ENCODE measurements at places on chromosomes 2 and 18. TPM values are rescaled to one million over a fixed set of nuclear protein-coding genes. Genes with fewer than 3 reads are reported as not detected.

DNA sequence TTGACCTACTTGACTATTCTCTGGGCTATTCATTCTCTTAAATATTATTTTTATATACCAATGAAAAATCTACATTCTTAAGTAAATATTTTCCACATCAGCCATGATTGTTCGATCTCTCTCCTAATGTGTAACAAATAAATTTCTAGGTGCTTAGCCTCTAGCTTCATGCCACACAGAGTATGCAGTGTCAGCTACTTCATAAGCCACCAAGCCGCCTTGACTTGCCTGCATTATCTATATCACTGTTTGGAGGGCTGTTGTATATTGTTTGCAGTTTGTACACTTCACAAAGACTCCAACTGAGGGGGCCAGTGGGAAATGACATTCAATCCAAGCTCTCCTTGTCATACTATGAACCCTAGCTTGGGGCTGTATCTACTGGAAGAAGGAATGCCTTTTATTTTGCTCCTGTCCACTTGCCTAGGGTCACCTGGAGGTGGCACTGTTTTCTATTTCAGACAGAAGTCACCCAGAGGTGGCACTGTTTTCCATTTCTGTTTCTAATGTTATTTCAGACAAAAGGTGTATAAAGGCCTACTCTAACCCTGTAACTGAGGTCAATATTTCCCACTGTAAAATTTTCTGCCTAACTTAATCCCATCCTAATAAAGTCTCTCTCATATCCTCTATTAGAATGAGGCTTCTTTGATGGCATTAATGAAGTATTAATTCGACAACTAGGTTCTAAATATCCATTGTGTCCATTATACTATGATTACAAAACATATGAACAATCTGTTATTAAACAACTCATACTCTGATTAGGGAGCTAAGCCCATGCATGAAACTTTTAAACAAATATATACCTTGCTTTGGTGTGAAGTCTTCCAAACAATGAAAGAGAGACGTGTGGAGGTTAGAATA lies 36.4 kb downstream of the COL5A2 start:
- DNase-seq, result no peak

DNA sequence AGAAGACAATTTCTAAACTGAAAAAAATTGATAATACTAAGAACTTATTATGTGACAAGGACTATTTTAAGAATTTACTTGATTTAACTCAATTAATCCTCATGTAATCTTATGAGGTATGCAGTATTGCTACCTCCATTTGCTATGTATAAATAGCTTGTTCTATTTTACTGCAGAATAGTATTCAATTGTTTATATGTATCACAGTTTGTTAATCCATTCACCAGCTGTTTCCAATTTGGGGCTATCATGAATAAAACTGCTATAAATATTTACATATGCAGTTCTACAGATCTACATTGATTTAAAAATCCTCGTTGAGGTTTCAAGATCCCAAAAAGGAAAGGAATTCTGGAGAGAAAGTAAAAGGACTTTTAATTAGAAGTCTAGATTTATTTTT lies 54.8 kb upstream of the DOCK10 start:
- no peak for DNase-seq

DNA sequence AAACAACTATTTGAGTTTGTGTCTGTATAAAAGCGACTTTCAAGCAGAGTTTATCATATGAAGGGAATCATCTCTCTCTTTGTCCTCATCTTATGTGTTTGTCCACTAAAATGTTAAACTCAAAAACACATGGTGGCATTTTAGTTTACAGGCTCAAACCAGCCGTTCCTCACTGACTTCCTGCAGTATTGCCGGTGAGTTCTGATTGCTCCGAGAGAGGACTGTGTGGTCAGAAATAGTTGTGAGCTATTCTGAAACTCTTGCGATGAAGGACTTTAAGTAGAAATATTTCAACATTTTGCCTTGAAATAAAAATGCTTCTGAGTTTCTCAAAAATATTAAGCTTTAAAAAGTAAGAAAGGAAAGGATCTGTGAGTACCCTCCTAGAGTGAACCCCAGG lies 163.2 kb upstream of the CAVIN2 start:
- DNase-seq, result no peak

GRCh38 chr2:100040906-100041305 lies 101.5 kb downstream of the AFF3 start:
- no peak for DNase-seq

DNA sequence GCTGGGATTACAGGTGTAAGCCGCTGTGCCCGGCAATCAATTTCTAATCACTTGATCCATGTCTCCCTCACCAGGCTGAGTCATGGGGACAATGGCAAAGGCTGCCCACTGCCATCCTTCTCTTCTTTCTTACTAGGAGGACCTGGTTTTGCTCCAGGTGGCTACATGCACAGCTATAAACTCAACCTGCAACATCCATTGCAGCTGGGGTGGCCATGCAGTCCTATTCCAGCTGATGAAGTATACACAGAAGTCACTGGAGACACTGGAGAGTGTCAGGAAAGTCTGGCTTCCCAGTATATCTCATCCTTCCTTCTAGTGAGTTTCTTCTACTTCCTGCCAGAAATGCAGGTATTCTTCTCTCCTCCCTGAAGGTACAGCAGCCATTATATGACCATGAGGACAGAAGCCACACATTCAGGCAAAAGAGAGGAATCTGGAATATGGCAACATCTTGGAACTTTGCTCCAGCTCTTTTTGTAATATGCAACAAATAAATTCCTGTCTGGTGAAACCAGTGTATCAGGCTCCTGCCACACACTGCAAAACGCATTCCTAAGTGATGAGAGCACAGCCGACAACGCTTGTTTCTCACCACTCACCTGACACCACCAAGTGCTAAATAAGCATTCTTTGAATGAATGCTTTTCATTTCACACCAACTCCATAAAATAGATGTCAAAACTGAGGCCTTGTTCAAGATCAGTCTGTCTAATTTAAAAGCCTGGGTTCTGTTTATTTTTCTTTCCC lies 32.3 kb downstream of the SCTR start:
- DNase-seq, result no peak

- DNase-seq, result no peak
Observed at GRCh38 chr2:185664384-185664783, 74.2 kb upstream of the FSIP2 start.

DNA sequence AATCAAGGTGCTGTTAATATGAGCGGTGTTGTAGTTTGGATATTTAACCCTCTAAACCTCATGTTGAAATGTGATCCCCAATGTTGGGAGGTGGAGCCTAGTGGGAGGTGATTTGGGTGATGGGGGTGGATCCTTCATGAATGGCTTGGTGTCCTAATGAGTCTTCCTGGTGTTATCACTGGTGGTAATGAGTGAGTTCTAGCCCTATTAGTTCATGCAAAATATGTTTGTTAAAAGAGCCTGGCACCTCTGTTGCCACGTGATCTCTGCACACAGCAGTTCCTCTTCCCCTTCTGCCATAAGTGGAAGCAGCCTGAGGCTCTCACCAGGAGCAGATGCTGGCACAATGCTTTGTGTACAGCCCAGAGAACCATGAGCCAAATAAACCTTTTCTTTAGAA lies 158.4 kb downstream of the FMNL2 start:
- DNase-seq, result no peak

DNA sequence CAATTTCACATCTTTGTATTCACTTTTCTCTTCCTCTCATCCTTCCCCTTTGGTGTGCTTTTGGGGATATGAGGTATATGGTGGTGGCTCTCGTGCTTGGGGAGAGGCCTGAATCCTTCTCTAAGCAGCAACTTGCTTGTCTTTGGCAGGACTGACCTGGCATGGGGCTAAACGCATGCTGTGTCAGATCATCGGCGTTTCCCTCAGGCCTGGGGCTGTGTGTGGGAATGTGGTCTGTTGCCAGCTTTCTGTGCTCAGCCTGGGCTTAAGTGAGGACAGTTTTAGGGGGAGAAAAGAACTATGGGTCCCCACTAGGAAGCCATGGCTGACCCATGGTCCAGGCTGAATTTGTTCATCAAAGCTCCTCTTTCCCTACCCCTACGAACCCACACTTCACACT lies 60.7 kb downstream of the TET3 start:
- DNase-seq, result no peak

- DNase-seq, result no peak
Observed at GRCh38 chr2:4427083-4427482, 723.7 kb downstream of the DCDC2C start.

The CTNNA2 gene
- total RNA-seq, result not detected

The ASB18 gene
- total RNA-seq, result 0.16 TPM

The GKN2 gene
- not detected for total RNA-seq

The AGBL5 gene
- 5.9 TPM for total RNA-seq

The LYG1 gene
- 0.67 TPM for total RNA-seq

The TUBA4B gene
- total RNA-seq, result not detected

Measured in gastrocnemius medialis (tissue), 4 donors.